ENCODE measurements at places on chromosomes 2 and 18.

DNA sequence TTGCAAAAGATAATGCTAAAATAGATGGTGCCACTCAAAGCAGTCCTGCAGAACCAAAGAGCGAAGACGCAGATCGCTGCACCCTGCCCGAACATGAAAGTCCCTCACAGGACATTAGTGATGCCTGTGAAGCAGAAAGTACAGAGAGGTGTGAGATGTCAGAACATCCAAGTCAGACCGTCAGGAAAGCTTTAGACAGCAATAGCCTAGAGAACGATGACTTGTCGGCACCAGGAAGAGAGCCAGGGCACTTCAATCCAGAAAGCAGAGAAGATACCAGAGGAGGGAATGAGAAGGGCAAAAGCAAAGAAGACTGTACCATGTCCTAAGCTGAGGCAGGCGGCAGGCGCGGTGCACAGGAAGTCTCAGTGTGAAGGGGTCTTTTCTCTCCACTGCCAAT is 34.8 kb upstream of the RBM44 start:
- DNase-seq = no peak

DNA sequence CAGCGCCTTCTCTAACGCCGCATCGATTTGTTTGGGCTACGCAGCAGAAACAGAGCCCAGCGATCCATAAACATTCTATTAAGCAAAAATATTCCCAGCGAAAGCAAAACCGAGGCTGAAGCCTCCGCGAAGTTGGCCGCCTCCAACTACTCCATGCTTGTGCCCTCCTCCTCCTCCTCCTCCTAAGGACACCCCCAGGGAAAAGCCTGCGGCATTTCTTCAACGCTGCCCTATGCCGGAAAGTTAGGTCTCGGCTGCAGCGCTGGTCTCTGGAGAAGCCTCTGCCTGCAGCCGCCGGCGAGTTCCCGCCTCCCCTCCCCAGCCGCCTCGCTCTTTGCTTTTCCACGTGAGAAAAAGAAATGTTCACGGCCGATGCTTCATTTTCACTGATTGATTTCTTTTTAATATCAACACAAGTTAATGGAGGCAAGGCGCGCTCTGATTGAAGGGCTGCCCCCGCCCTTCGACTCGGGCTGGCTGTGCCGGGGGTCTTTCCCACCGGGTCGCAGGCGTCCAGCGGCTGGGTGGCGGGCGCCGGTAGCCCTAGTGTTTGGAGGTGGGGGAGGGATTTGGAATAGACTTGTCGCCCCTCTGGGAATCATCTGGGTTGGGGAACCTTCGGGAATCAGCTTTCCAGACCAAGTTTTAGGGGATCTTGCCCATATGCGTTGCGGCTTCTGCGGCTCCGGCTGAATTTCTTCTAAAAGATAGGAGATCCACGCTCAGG is 3.9 kb downstream of the NRP2 start:
- DNase-seq = no peak

- DNase-seq = no peak
Measured at GRCh38 chr2:20540587-20541293, 93.9 kb downstream of the RHOB start.

DNA sequence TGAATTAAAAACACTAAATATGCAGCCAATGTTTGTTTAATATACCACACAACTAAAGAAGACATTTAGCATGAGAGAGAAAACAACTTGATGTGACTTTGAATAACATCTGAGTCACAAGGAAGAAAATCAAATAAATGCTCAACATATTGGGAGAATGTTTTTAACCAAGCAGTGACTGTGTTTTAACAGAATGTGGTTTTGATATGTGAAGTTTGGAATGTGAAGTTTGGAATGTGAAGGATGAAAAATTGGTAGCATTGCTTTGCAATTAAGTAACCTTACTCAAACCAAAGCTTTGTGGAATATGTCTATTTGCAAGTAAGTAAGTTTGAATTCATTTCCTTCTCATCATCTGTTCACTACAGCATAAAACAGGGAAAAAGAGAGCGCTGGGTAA is 128.2 kb upstream of the DNAJC10 start:
- no peak for DNase-seq

DNA sequence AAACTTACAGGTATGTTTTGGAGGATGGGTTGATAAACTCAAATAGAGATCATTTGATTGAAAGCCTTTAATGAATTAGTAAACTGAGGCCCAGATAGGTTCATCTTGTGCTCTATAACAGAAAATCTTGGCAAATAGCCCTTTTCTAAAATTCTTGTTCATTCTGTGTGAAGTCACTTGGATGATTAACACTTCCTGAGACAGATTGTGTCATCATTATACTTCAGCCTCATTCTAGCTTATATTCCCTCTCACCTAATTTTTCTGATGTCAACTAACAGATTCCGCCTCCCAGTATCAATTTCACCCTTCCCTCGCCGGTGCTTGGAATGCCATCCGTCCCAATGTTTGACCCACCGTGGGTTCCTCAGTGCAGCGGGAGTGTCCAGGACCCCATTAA is 84.2 kb upstream of the RPE start:
- no peak for DNase-seq

GRCh38 chr2:55865096-55865835 is 58.3 kb downstream of the EFEMP1 start:
- no peak for DNase-seq

GRCh38 chr2:217307023-217307422 is 447.2 kb upstream of the TNP1 start:
- DNase-seq = no peak

DNA sequence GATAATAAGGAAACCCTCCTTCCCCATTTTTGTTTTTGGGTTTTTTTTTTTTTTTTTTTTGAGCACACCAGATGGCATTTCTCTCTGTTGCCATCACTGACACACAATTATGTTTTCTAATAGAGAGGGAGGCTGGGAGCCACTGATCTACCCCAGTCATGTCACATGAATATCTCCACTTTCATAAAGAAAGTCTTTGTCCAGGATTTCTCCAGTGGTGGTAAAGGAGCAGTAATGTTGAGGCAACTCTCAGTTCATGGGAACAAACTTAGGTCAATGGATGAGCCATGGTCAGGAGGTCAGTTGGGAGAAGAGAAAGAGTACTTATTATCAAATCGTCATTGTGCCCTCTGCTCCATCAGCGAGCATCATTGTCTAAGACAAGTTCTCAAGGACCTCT is 603.7 kb downstream of the ARHGAP15 start:
- DNase-seq = no peak

GRCh38 chr18:10261344-10262276 is 192.8 kb upstream of the APCDD1 start:
- no peak for DNase-seq

DNA sequence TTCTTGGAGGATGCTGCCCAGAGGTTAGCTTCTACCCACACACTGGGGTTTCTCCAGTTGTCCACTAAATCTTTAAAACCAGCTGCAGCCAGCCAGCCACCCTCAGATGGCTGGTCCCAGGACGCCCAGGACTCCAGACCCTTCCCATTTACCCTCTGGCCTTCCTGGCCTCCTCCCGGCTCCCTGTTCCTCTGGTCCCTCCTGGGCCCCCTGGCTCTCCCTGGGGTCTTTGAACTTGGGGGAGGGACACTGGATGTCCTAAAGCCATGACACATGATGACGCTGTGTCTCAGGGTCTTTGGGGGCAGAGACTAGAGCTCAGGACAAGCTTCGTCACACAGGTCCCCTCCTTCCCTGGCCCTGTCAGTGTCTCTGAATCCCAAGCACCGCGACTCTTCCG is 201.1 kb upstream of the HDAC4 start:
- DNase-seq = no peak

DNA sequence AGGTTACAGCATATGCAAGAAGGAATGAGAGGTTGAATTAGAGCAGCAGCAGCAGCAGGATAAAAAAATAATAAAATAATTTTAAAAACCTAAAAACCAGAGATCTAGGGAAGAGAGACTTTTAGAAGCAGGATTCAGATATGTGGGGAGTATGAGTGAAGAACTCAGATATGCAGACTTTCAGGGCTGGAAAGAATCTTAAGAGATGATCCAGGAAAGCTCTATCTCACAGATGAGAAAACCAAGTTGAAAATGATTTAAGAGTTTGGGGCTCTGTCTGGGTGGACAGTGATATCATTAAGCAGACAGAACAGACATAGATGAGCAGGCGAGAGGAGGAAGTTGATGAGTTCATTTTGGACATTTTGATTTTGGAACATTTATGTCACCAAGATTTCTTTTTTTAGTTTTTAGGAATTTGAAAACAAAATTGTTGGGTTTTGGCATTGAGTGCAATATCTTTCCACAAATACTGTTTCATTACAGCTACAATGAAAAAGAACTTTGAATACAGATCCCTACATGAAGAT is 31.8 kb downstream of the BCL2 start:
- DNase-seq = no peak

- no peak for DNase-seq
Measured at GRCh38 chr2:96927405-96928171, 57.7 kb upstream of the SEMA4C start.

DNA sequence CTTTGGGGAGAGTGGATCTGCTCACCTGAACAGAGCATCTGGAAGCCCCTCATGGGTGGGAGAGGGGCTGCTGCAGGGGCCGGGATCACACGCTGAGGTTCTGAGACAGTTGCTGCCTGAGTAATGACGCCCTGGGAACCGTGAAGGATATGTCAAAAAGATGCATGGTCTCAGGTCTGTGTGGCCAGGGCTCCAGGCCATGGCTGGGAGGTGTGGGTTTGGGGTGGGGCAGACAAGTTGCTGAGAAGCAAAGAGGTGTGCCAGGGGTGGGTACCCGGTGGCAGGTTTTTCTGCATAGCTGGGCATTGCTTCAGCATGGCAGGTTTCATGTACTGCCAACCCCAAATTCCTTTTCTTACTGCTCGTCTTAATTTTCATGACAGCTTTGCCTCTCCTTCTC is 133.5 kb downstream of the RPIA start:
- no peak for DNase-seq

DNA sequence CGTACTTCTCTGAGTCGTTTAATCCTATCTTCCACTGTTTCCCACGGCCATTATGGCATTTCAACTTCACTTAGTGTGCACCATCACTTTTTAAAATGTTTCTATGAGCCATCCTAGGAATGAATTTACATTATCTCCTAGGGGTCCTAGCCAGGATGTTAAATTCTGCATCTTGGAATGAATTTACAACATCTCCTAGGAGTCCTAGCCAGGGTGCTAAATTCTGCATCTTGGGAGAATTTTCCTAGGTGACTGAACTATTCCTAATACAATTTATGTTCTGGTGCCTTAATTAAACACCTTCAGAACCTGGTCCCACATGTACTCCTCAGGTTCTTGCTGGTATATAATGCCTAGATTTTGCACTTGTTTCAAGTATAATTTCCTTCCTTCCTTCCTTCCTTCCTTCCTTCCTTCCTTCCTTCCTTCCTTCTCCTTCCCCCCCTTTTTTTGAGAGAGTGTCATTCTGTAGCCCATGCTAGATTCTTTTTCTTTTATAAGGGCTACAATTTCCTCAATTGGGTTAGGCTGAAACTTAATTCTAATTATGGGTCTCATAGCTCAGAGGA is 72.1 kb downstream of the TBR1 start:
- DNase-seq = no peak

DNA sequence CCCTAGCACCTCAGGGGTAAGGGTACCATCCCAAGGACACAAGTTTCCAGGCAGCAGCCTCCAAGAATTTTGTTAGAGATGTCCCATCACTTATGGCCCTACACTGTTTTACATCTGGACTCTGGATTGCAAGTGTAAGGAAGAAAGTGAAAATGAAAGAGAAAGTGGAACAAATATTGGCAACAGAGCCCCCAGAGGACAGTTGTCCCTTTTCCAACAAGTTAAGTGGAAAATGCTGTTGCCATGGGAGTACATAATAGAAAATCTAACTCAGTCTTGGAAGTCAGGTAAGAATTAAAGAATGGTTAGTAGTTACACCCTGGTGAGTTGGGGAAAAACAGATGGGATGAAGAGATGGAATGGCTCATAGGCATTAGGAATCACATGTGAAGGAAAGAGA is 50.6 kb downstream of the TTC21B start:
- DNase-seq = no peak

DNA sequence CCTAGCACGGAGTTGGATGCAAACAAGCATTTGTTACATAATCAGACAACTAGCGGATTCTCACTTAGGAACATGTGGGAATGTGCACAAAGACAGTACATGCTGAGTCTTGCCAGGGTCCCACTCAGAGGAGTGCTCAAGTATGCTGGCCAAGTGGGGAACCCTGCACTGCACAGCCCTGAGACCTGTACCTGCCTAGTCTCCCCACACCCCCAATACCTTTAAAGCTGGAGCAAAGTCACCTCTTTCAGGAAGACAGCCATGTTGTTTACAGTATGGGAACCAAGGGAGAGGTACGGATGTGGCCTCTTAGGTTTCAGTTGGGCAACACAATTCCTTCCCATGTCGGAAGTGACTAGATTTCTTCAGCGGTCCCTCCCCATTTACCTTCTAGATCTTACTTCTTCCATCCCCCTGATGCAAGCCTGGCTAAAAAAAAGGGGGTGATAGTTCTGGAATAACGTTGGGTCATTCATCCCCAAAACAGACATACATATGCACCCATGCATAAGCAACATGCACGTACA is 10.7 kb downstream of the CXCR1 start:
- DNase-seq = no peak

DNA sequence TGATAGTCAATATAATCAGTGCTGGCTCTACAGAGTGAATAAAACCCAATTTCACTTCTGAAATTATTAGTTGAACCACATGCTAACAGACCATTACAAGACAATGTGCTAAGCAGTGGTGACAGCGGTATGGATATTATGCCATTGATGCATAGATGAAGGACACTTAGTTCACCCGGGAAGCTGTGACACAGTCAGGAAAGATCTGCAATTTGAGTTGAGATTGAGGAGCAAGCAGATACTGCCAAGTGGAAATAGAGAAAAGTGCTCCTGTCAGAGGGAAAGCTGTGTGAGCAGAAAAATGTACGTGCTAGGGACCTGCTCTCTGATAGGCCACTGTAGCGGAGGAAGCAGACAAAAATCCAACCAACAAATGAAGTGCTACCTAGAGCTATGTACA is 529.5 kb upstream of the CDH2 start:
- no peak for DNase-seq

GRCh38 chr2:1986598-1986997 is 242.3 kb upstream of the PXDN start:
- no peak for DNase-seq

DNA sequence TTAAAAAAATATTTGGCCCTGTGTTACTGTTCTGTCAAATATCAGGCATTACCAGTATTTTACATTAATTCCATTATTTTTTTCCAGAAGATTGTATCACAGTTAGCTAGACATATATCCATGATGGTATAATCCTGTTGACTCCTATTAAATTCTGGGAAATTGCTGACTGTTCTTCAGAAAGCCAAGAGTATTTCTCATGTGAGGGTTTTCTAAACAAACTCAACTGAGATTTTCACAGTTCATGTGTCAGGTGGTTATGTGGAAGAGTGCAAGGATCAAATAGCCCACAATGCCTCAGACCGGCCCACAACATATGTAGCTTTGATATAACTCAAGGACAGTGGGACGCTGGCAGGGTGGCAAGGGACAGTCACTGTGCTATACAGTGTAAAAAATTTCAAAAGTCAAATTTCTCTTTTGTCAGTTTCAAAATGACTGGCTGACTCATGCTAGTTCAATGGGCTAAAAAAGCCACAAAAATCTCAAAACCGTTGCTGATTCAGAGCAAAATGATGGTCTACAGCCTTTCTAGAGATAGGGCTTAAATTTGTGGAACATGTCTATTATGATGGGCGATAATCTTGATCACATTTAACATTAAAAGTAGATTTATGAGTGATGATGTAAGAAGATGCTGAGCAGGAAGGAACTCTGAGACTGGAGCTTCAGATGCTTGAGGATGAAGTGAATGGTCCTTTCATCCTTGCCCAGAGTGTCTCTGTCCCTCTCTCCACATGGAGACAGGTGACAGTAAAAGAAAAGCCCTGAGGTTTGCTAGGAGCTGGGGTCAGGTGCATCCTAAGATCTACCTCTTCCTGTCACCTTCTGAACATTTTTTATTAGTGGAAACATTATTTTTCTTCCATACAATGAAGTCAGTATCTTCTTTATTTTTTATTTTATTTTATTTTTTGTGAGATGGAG is 175.8 kb upstream of the PIEZO2 start:
- DNase-seq = no peak
